ENCODE measurements at places on chromosomes 6 and 20.
A peak's percentile ranks its signal among the peaks of the same experiment; 100 is the strongest.

DNA sequence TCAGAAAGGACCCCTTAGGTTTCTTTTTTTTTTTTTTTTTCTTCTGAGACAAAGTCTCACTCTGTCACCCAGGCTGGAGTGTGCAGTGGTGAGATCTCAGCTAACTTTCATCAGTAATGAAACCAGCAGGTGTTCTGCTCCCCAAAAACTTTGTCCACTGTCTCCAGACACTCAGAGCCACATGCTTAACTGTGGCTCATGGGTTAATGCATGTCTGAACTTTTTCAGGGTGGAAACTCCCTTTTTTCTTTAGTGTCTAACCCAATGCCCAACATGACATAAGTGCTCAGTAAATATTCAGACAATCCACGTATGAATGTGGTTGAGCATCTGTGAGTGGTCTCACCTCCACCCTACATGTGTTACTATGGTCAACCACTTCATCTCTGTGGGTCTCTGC, 45.4 kb downstream of the MYB start:
- no peak for DNase-seq

- DNase-seq = no peak
These were observed 26.3 kb downstream of the FAM50B start for GRCh38 chr6:3875486-3875885.

- DNase-seq = no peak
These were observed 898.9 kb upstream of the MAN1A1 start for GRCh38 chr6:120248451-120248850.

- DNase-seq = no peak
These were observed 70.3 kb downstream of the ANKEF1 start for GRCh38 chr20:10105046-10105445.

- DNase-seq = no peak
These were observed 2.6 kb downstream of the MICA start for GRCh38 chr6:31405996-31406395.

- no peak for DNase-seq
These were observed 10.8 kb upstream of the TAAR1 start for GRCh38 chr6:132669690-132670291.

DNA sequence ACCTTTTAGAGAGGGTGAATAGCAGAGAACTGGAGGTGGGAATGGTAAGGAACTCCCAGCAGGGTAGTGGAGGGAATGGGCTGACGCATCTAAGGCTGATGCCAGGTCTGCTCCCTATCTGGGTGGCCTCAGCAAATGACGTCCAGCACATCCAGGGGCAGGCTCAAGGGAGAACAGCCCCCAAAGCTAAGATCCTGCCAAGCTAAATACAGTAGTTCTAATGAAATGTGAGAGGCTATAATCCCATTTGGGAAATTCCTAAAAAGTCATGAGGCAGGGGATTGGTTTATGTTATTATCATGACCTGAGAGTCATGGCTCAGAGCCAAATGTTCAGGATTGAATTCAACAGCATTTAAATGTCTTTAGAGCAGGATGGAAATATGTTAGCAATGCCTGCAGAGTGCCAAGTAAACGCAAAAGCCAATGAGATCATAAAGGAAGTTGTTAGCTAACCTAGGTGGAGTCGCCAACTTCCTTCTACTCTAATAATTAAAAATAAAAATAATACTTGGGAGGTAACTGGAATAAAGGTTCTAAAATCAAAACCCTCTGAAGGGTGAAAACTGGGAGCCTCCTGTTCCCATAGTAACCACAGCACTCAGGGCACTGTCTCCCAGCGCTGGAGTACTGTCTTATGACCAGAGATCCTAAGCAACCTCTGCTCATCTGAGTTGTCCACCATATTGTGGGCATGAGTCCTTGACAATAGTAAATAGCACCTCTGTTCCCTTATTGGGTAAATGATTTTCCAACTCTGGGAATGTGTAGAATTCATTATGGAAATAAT, 34.8 kb downstream of the IYD start:
- DNase-seq = no peak

GRCh38 chr6:132218059-132218696, 183.1 kb downstream of the MOXD1 start:
- DNase-seq = no peak

DNA sequence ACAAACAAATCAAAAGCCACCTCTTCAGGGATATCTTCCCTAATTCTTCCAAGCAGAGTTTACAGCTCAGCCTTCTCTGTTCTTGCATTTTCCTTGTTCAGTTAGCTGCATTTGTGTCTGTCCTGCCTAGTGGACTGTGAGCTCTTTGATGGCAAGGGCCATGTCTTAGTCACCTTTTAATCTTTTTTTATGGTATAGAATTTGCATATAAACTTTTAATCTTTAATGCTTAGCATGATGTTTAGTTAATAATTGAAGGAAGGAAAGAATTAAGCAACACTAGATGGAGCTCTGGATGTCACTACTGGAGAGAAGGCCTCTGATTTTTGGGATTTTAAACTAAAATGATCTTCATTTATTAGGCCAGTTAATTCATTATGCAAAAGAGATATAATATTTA, 12.1 kb downstream of the PPP2R5D start:
- no peak for DNase-seq

DNA sequence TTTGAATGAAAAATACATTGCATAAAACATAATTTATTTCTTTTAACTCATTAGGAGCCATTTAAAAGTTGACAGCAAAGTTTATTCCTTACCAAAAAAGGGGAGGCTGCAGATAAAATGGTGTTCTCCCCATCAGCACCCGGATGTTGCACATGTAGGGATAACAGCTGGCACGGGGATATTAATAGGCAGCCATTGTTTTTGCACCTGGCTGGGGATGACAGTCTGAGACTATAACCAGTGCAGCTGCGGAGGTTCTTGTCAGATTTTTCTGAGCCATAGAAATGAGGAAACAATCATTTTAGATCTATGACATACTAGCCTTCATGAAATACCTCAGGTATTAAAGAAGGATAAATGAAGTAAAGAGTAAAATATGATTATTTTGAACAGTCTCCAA, 20.1 kb upstream of the HECA start:
- DNase-seq = no peak

GRCh38 chr20:58684291-58684690, 8.3 kb upstream of the NPEPL1 start:
- no peak for DNase-seq

- no peak for DNase-seq
These were observed 17.6 kb downstream of the SLC18B1 start for GRCh38 chr6:132780770-132781371.

DNA sequence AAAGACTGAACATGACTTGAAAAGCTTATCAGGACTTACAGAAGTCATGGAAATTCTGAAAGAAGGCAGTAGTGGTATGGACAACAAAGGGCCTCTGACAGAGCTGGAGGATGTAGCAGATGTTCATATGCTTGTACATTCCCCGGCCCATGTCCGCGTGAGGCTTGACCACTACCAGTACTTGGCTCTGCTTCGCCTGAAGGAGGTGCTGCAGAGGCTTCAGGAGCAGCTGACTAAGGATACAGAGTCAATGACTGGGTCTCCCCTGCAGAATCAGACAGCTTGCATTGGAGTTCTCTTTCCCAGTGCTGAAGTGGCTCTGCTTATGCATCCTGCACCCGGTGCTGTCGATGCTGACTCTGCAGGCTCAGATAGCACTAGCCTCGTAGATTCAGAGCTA, 29.2 kb downstream of the TAF11 start:
- DNase-seq = no peak

DNA sequence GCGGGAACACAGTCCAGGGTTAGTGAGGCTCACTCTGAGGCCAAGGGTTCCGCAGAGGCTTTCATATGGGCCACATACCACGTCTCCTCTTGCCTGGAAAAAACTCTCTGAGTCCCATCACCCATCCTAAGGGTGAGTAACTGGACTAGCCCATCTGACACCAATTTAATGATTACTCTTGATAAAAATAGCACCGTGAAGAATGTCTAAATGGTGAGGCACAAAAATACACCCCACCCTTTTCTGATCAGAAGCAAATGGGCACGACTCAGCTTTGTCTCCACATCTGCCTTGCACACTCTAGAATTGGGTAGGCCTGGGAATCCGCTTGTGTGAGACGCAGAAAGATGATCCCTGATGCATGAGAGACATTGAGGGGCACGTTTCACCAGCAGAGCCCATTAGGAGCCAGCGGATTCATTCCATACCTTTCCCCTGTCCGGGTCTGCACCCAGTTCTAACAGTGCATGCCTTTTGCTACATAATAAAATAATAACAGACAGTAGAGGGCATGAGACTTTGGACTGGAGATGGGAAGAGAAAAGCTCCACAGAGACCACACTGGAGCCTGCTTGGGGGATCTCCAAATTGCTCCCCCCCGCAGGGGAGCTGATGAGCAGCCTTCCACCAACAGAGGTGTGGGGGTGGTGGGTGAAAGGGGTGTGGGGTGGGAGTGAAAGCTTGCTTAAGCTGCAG, 110.0 kb upstream of the KCNK16 start:
- no peak for DNase-seq

DNA sequence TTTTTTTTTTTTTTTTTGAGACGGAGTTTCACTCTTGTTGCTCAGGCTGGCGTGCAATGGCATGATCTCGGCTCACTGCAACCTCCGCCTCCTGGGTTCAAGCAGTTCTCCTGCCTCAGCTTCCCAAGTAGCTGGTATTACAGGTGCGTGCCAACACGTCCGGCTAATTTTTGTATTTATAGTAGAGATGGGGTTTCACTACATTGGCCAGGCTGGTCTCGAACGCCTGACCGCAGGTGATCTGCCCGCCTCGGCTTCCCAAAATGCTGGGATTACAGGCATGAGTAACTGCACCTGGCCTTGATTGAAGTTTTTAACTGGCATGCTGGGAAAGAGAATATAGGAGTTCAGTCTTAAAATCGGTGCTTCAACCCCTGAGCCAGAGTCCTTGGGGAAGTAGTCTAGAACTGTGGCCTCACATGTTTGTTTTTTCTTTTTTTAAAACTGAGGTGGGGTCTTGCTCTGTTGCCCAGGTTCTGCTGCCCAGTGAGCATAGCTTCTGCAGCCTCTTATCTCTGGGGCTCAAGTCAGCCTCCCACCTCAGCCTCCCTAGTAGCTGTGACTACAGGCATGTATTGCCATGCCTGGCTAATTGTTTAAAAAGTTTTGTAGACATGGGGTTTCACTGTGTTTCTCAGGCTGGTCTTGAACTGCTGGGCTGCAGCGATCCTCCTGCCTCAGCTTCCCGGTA, 3.3 kb downstream of the CBFA2T2 start:
- no peak for DNase-seq

DNA sequence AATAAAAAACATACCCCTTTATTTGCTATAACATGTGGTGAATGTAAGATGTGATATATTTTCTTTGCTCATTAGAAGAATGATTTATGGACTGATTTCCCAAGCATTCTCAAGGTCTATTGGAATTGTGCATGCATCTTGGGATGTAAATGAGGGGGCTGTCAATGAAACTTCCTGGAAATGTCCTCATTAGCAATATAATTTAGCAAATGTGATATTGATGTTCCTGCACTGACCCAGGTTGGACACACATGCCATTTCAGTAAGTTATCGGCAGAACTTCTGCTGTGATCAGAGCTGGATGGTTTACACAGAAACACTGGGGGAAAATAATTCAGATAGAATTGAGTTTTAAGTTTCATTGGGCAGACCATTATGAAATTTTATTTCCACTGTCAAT, 99.9 kb downstream of the ELOVL4 start:
- no peak for DNase-seq

- DNase-seq = no peak
These were observed 919.5 kb upstream of the FLRT3 start for GRCh38 chr20:15256676-15257568.

GRCh38 chr20:62067547-62068260, 2.0 kb upstream of the TAF4 start:
- no peak for DNase-seq

DNA sequence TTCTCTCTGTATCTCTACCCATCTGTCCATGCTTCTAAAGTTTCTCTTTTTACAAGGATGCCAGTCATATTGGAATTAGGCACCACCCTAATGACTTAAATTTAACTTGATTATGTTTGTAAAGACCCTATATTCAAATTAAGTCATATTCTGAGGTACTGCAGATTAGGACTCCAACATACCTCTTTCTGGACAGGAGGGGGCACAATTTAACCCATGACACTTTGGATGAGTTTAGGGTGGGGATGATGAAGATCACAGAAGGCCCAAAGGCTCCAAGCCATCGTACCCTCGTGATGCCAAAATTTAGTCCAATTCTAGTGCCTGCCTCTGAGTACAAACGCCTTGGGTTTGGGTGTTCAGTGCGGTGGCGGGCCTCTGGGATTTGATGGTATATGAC, 15.0 kb upstream of the NKX2-2 start:
- DNase-seq = no peak

- no peak for DNase-seq
These were observed 37.5 kb downstream of the PTK7 start for GRCh38 chr6:43113431-43114260.

DNA sequence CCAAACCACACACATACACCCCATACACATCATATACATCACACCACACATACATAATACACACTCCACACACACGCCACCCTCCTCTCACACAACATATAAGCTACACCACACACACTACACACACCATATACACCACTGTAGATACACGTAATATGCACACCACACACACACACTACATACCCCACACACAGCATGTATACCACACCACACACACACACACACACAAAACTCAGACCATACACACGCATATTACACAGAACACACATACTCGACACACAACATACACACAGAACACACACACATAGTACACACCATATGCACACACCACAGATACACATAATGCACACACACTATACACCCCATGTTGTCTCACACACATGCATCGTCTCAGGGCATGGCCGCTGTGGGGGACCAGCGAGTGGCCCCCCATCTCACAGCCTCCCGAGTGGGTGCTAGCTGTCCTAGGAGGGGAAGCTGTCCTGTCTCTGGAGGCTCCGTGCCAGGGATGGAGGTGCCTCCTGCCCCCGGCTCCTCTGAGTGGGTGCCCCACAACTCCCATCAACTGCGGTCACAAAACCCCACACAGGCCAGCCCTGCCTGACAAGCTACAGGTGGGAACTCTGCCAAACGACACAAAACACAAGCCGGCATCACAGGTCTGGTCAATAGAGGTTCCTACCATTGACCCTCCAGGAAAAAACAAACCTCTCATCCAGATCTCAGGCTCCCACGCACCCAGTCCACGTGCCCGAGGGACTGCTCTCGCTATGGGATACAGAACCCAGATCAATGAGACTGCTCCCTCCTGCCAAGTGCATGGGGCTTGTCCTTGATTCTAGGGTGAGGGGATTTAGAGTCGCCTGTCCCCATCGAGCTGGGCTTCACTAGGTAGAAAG, 49.1 kb downstream of the DACT2 start:
- no peak for DNase-seq

GRCh38 chr20:48697845-48698491, 129.8 kb downstream of the PREX1 start:
- DNase-seq = peak; percentile 87

All from mesothelial cell of epicardium (in vitro differentiated cells).